ENCODE measurements at places on chromosomes 1 and 21. TPM values are rescaled to one million over a fixed set of nuclear protein-coding genes. Genes with fewer than 3 reads are reported as not detected.

Gene CASZ1
- total RNA-seq = 21.9 TPM

Gene KCNK1
- total RNA-seq = 1.8 TPM

Gene PCNX2
- total RNA-seq = 23.3 TPM

Gene ATP5IF1
- total RNA-seq = 125 TPM

Gene LCE1C
- not detected for total RNA-seq

Gene AKR7A2
- 66.4 TPM for total RNA-seq

Gene CHAF1B
- 1.6 TPM for total RNA-seq

Measured in esophagus muscularis mucosa (tissue), 4 donors.